ENCODE measurements at places on chromosomes 1 and 21.

- H3K36me3 ChIP-seq = peaks cover 2% of the 10 kb centered on the region
- DNase-seq = no peak
- no peaks in the 10 kb centered on the region for H3K27me3 ChIP-seq
- no peak overlapping the region for H3K27ac ChIP-seq
- no peak overlapping the region for H3K4me3 ChIP-seq
- no peaks in the 10 kb centered on the region for H3K4me1 ChIP-seq
These were observed 129.1 kb downstream of the ATP1B1 start for GRCh38 chr1:169235568-169235967.

DNA sequence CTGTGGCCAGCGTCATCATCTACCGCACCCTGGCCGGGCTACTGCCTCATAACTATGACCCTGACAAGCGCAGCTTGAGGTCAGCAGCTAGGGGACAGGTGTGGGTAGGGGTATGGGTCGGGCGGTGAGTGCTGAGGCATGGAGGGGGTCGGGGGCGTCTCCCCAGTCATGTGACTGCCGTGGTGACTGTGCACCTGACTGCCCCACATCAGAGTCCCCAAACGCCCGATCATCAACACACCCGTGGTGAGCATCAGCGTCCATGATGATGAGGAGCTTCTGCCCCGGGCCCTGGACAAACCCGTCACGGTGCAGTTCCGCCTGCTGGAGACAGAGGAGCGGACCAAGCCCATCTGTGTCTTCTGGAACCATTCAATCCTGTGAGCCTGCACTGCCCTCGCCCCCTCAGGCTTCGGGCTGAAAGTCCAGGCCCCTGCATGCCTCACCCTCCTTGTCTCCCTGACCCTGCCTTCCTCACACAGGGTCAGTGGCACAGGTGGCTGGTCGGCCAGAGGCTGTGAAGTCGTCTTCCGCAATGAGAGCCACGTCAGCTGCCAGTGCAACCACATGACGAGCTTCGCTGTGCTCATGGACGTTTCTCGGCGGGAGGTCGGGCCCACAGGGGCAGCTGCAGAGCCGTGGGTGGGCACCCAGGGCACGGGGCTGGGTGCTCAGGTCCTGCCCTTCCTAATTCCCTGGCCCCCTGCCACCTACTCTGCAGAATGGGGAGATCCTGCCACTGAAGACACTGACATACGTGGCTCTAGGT lies 13.5 kb downstream of the PSRC1 start:
- H3K27me3 ChIP-seq = no peaks in the 10 kb centered on the region
- H3K4me3 ChIP-seq = no peak overlapping the region
- no peak for DNase-seq
- H3K27ac ChIP-seq = no peak overlapping the region
- H3K4me1 ChIP-seq = no peaks in the 10 kb centered on the region

- no peak overlapping the region for H3K27ac ChIP-seq
- H3K4me3 ChIP-seq = no peak overlapping the region
- no peaks in the 10 kb centered on the region for H3K36me3 ChIP-seq
- no peaks in the 10 kb centered on the region for H3K4me1 ChIP-seq
- DNase-seq = no peak
These were observed 21.2 kb upstream of the ERO1B start for GRCh38 chr1:236302941-236303340.

DNA sequence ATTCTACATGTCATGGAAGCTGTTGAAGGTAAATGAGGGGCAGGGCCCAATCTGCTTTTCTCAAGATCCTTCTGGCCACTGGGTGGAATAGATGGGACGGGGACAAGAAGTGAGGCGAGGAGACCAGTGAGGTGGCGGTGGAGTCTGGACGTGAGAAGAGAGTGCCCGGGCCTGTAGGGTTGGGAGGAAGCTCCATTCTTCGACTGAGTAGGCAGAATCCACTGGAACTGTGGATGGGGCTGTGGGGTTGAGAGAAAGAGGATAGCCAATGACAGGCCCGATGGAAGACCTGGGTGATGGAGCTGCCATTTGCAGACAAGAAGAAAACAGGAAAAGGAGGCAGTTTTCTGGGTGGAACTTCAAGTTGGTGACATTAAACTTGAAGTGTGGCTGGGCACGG lies 10.3 kb downstream of the SLC1A7 start:
- peaks cover 6% of the 10 kb centered on the region for H3K36me3 ChIP-seq
- H3K4me3 ChIP-seq = no peak overlapping the region

- H3K27ac ChIP-seq = peak within 1 kb of the TSS; percentile 94
- peaks cover 28% of the 10 kb centered on the region for H3K36me3 ChIP-seq
- no peaks in the 10 kb centered on the region for H3K27me3 ChIP-seq
These were observed at the start of gene NECAP2 for GRCh38 chr1:16440470-16441281. TSS of gene NECAP2 (plus strand) at chr1:16440724. CDS start at chr1:16440762, 38 bp downstream.

DNA sequence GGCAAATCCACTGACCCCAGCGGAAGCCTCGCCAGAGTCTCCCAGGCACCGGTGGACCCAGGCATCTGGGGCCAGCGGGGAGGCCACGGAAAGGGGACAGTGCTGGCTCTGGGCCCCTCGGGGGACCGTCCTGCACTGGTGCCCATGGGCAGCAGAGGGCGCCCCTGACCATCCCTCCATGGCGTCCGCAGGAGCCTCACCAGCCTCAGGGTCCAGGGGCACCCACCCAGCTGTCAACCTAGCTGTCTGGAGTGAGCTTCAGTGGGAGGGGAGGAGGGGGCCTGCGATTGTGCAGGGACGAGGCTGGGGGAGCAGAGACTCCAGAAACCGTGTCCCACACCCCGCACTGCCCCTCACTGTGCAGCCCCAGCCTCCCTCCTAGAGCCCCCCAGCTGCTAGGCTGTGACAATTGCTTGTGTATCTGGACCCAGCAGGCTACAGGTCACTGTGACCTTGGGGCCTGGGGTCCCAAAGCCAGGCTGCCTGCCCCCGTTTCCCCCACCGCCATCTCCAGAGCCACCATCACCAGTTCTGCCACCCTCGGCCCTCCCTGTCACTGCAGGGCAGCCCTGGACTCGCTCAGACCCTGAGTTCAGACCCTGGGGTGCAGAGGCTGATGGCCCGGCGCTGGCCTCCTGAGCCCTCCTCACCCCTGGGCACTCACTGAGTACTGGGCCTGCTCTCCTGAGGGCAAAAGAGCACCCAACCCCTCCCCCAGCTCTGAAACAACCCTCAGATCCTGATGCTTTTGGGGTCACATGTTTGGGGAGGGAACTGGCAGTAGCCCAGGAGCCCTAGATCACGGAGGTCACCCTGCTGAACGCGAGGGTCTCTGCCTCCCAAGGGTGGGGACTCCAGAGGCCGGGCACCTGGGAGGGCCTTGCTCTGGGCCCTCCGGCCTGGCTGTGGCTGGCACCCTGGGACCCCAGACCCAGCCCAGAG lies 10.6 kb upstream of the COL6A1 start:
- no peak overlapping the region for H3K4me3 ChIP-seq
- no peak for DNase-seq
- H3K27ac ChIP-seq = no peak overlapping the region
- H3K27me3 ChIP-seq = peaks cover 23% of the 10 kb centered on the region
- H3K36me3 ChIP-seq = peaks cover 8% of the 10 kb centered on the region
- peaks cover 16% of the 10 kb centered on the region for H3K4me1 ChIP-seq

GRCh38 chr1:201024625-201024998 lies 1.1 kb upstream of the KIF21B start:
- H3K27me3 ChIP-seq = no peaks in the 10 kb centered on the region
- H3K4me1 ChIP-seq = peaks cover 50% of the 10 kb centered on the region
- no peak overlapping the region for H3K27ac ChIP-seq

DNA sequence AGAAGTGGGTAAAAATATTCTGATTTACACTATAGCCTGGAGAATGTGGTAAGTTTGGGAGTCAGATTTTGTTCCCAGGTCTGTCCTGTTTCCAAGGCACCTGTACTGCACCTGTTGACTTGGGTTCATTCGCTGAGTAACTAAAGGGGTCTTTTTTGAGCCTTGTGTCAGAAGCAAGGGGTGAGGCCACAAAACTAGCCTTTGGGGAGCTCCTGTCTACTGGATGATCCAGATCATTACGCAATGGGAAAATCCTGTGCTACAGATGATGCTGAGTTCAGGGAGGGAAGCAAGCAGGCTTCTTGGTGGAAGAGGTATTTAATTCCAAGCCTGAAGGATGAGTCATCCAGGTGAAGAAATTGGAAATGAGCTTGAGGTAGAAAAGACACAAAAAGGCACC lies 424.0 kb downstream of the MATN1 start:
- H3K36me3 ChIP-seq = no peaks in the 10 kb centered on the region
- no peak overlapping the region for H3K27ac ChIP-seq
- no peak overlapping the region for H3K4me3 ChIP-seq

DNA sequence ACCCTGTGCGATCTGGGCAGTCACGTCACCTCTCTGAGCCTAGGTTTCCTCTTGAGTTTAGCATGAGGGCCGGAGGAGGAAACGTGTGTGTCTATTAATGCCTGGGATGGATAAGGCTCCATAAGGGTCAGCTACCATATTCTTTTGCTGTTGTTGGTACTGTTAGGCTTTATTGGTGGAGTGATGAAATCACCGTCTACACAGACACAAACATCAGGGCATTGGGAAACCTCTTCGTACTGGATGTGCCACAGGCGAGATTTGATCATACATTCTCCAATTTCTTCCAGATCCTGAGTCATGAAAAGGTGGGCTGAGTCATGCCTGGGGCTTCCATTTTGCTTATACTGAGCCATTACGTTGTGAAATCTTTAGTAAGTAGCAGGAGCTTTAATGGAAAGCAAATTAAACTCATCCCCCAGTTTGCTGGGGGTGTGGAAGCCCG lies 24.9 kb upstream of the GRHL3 start:
- DNase-seq = no peak
- no peaks in the 10 kb centered on the region for H3K4me1 ChIP-seq
- H3K27me3 ChIP-seq = peaks cover 24% of the 10 kb centered on the region
- H3K36me3 ChIP-seq = no peaks in the 10 kb centered on the region
- H3K27ac ChIP-seq = no peak overlapping the region

- DNase-seq = no peak
- no peaks in the 10 kb centered on the region for H3K36me3 ChIP-seq
- no peaks in the 10 kb centered on the region for H3K4me1 ChIP-seq
- H3K4me3 ChIP-seq = no peak overlapping the region
- peaks cover 37% of the 10 kb centered on the region for H3K27me3 ChIP-seq
These were observed 325.2 kb upstream of the NRIP1 start for GRCh38 chr21:15390049-15390448.

DNA sequence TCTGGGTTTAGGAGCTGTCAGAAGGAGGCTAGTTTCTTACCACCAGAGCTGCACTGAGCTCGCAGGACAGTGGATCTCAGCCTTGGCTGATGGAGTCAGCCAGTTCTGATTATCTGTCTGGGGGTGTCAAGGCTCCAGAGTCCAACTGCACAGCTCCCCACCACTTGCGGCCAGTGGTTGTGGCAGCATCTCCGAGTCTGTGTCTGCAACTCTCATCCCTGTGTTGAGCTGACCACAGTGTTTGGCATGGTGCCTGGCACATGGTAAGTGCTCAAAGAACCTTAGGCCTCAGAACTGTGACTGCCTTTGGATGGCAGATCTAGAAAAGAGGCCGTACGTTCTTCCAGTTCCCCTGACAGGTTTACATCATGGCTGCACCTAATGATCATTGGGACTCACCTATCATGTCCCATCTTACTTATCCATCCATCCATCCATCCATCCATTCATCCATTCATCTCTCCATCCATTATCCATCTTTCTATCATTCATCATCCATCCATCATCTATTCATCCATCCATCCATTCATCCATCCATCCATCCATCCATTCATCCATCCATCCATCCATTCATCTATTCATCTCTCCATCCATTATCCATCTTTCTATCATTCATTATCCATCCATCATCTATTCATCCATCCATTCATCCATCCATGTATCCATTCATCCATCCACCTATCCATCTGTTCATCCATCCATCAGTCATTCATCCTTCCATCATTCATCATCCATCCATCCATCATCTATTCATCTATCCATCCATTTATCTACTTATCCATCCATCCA lies 114.5 kb downstream of the CRYAA start:
- no peak for DNase-seq
- no peaks in the 10 kb centered on the region for H3K27me3 ChIP-seq
- H3K4me1 ChIP-seq = no peaks in the 10 kb centered on the region
- no peak overlapping the region for H3K27ac ChIP-seq

- no peaks in the 10 kb centered on the region for H3K4me1 ChIP-seq
- no peak overlapping the region for H3K27ac ChIP-seq
- DNase-seq = no peak
- no peaks in the 10 kb centered on the region for H3K27me3 ChIP-seq
- H3K36me3 ChIP-seq = peaks cover 1% of the 10 kb centered on the region
These were observed 737.8 kb upstream of the ADAMTS5 start for GRCh38 chr21:27704567-27705166.

DNA sequence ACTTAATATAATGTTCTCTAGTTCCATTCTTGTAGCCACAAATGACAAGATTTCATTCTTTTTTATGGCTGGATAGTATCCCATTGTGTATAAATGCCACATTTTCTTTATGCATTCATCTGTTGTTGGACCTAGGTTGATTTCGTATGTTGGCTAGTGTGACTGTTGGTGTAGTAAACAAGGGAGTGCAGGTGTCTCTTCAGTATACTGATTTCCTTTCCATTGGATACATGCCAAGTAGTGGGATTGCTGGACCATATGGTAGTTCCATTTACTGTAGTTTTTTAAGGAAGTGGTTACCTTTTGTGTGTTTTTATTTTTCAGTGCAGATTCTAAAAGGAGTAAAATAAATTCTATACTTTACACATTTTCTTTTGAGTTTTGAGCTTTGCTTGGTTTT lies 5.7 kb downstream of the PARK7 start:
- H3K4me1 ChIP-seq = peaks cover 53% of the 10 kb centered on the region
- H3K36me3 ChIP-seq = peaks cover 76% of the 10 kb centered on the region
- no peak for DNase-seq

DNA sequence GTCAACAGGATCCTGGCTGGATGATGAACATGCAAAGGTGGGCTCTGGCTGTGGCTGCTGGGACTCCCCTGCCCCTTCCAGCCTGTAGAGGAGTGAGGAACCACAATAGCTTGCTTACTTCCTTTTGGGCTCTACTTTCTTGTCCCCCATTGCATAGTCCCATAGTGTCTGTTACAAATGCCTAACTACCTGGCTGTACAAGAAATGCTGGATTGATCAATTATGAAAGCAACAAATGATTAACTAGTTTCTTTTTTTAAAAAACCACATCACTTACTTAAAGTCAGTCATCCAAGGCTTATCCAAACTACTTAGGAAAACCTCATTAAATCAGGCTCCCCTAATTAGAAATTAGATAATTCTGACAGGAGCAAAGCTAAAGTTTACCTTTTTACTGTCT lies 514.1 kb upstream of the PKN2 start:
- no peaks in the 10 kb centered on the region for H3K36me3 ChIP-seq
- no peak for DNase-seq
- H3K27me3 ChIP-seq = peaks cover 10% of the 10 kb centered on the region
- no peak overlapping the region for H3K27ac ChIP-seq

DNA sequence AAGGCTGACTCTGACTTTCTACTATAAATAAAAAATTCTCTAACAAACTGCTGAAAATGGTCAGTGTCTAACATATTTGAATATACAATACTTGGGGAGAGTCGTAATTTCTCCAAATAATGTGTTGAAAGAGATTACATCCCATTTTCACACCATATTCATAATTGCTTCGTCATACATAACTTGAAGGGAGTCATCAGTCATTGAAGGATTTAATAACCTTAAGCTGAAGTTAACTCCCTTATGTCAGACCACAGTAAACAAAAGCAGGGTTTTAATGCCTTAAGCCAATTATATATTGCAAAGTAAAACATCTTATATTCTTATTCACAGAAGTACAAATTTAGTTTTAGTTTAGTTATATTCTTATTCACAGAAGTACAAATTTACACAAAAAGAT lies 129.9 kb downstream of the RERE start:
- no peaks in the 10 kb centered on the region for H3K36me3 ChIP-seq
- H3K4me3 ChIP-seq = no peak overlapping the region
- no peaks in the 10 kb centered on the region for H3K27me3 ChIP-seq
- DNase-seq = no peak
- H3K27ac ChIP-seq = no peak overlapping the region
